ENCODE measurements at places on chromosomes 1 and 21.

GRCh38 chr1:161235957-161236775 is 1.8 kb downstream of the NR1I3 start:
- no peak for DNase-seq

GRCh38 chr1:157196245-157196543 is 58.0 kb upstream of the ETV3 start:
- no peak for DNase-seq

DNA sequence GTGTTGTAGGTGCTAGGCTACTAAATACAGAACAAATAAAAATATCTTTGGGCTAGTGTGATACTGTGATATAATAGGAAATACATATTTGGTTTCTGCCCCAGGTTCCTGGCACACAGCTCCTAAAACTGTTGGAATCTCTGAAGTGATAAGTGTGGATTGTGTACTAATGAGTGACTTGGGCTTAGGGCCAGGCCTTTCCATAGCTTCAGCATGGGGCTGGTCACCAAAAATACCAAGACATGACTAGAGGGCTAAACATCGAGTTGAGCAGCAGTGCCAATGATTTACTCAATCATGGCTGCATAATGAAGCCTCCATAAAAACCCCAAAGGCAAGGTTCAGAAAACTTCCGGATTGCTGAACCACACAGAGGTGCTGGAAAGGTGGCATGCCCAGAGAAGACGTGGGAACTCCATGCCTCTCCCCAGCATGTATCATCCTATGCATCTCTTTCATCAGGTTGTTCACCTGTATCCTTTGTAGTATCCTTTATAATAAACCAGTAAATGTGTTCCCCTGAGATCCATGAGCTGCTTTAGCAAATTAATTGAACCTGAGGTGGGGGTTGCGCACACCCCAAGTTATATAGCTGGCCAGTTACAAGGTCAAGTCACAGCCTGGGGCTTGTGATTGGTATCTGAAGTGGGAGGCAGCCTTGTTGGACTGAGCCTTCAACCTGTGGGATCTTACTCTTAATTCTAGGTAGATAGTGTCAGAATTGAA is 51.6 kb downstream of the ZMYM4 start:
- DNase-seq = no peak

DNA sequence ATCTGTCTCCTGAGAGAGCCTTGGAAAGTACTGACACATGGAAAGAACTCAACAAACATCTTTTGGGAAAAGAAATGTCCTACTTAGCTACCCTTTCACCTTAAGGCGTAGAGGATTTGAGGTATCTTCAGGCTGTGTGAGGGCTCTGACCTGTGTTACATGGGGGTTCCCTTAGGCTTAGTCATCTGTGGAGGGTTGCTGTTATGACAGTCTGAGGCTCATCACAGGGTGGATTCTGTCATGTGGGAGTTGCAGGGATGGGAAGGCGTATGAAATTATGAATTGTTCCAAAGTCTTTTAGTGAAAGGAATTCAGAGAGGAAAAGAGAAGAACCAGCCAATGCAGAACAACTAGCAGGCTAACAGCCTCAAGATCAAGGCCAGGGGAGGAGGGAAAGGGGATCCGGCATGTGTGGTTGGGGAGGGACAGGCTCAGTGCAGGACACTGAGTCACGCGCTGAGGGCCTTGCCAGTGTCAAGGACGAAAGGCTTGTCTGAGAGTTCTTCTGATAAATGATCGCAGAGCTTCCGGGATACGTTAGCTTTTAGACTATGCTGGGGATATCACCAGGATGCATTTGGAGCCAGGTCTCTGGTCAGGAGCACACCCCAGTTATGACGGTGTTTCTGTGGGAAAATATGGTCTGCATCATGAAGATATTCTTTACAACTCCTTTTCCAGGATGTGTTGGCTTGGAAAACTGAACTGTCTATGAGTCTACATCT is 24.6 kb upstream of the PLA2G2C start:
- no peak for DNase-seq

DNA sequence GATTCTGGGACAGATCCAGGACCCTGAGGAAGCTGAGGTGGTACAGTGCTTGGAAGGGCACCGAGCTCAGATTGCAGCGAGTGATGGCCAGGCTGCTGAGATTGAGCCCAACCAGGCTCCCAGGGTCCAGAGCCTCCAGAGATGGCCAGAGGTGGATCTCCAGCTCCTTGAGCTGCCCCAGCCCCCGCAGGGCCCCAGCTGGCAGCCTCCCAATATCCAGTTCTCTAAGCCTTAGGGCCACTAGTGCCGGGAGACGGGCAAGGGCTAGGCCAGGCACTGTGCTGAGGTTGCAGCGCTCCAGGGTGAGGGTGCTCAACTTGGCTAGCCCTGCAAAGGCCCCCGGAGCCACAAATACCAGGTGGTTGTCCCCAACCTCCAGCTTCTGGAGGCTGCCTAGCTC is 3.4 kb downstream of the LINGO4 start:
- no peak for DNase-seq

DNA sequence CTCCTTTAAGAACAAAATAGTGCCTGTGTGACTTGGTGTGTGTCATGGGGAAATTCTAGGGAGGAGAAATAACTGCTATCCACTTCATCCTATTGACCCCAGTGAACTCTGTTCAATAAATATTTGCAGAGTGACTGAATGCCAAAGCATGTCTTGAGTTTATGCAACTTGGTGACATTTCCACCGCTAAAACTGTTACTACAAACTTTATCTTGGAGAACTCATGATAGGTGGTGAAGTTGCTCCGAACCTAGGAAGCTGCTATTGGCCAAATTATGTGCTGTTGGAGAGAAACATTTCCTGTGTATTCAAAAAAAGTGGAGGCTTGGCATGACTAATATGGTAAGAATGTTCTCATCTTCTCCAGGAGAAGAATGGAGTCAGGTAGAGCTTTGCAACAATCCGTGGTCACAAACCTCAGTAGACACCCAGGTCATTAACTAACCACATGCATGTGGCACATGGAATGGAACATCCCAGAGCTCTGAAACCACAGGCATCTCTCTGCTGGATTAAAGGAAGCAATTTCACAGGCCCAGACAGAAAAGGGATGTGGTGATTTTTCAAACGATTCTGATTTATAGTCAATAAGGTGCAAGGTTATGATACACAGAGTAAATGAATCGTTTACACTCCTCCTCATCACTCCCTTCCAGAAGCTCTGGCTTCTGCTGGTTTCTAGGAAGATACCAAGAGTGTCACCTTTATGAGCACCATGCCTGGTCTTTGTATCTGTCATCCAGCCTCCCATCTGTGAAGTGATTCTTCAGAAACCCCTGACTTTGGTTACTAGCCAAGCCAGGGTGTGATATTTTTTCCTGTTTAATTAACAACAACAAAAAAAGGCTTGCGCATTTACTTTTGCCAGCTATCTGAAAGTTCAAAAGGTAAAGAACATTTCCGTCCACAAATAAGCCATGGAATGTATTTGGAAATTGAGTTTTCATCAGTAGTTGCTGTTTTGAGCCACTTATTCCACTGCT is 361.1 kb downstream of the TGFB2 start:
- no peak for DNase-seq

DNA sequence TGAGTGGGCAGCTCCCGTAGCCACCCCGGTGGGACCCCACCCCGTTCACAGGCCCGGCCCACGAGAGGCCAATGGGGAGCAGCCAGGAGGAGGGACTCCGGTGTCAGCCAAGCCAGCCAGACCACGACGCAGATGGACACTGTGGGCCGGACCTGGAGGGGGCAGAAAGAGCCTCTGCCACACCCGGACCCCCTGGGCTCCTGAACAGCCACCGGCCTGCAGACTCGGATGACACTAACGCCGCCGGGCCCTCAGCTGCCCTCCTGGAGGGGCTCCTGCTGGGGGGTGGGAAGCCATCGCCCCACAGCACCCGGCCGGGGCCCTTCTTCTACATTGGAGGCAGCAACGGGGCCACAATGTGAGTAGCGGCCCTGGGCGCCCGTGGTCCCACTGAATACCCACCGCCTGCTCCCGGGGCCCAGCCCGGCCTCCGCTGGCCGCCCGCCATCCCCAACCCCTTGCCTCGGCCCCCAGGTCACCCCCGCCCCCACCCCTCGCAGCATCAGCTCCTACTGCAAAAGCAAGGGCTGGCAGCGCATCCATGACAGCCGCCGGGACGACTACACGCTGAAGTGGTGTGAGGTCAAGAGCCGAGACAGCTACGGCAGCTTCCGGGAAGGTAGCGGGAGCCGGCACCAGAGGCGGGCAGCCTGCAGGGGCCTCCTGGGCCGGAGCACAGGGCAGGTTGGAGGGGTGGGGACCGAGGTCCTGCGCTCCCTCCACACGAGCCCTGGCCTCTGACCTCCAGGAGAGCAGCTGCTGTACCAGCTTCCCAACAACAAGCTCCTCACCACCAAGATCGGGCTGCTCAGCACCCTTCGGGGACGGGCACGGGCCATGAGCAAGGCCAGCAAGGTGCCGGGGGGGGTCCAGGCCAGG is 6.5 kb downstream of the TTLL10 start:
- DNase-seq = no peak

DNA sequence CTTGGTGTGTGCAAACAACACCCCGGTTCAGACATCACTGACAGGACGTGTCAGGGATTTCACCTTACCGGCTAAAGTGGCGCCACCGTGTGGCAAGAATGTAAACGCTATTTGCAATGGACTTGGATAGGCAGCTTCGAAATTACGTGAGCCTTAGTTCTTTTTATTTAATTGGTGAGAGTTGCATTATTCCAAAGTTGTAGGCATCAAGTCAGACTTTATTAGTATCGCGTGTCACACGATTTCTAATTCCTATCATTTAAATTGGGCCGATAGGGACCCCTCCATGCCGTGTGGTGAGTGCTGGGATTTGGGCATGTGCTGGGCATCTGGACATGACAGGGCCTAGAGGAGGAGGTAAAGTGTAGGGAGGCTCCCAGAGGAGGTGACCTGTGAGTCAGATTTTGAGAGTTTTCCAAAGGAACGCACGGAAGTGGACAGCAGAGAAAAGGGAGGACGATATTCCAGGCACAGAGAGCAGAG is 14.5 kb upstream of the CPT2 start:
- DNase-seq = peak; percentile 97

DNA sequence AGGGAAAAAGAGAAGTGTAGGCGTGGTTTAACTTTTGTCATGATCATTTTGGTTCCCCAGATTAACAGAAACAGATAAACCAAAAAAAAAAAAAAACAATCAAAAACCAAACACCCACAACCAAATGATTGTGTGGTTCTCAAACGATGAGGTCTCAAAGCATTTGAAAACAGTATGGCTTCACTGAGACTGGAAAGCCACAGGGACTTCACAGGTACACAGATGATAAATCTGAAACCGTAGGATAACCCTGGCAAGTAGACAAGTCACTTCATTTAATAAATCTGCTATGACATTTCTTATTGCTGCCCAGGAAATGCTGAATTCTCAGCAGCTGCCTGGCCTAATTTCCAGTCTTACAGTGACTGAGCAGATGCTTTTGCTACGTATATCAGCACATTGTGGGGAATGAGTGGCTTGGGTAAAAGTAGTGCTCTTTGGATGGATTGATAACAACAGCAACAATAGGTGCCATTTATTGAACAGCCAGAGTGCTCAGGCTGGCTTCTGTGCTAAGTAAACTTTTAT is 6.1 kb downstream of the ST6GALNAC3 start:
- no peak for DNase-seq

GRCh38 chr1:94919241-94920030 is 7.5 kb downstream of the CNN3 start:
- no peak for DNase-seq

- DNase-seq = no peak
Measured at GRCh38 chr1:94599095-94599813, 57.7 kb upstream of the F3 start.

- no peak for DNase-seq
Measured at GRCh38 chr1:145892486-145893087, 6.9 kb upstream of the ANKRD35 start.

GRCh38 chr1:206951318-206952100 is 5.2 kb upstream of the PIGR start:
- DNase-seq = no peak

DNA sequence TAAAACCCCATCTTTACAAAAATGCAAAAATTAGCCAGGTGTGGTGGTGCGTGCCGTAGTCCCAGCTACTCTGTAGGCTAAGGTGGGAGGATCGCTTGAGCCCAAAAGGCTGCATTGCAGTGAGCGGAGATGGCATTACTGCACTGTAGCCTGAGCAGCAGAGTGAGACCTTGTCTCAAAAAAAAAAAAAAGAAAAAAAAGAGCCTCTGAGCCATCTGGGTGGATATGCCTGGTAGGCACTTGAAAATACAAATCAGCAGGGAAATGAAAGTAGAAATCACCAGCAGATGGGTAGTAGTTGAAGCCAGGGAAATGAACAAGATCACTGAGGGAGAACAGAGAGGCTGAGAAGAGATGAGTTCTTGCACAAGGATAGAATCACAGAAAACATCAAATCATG is 131.0 kb upstream of the HMCN1 start:
- no peak for DNase-seq

- no peak for DNase-seq
Measured at GRCh38 chr1:156727926-156728598, at the start of gene METTL25B. TSS of gene METTL25B (plus strand) at chr1:156728469. CDS start at chr1:156729105, 636 bp downstream.

DNA sequence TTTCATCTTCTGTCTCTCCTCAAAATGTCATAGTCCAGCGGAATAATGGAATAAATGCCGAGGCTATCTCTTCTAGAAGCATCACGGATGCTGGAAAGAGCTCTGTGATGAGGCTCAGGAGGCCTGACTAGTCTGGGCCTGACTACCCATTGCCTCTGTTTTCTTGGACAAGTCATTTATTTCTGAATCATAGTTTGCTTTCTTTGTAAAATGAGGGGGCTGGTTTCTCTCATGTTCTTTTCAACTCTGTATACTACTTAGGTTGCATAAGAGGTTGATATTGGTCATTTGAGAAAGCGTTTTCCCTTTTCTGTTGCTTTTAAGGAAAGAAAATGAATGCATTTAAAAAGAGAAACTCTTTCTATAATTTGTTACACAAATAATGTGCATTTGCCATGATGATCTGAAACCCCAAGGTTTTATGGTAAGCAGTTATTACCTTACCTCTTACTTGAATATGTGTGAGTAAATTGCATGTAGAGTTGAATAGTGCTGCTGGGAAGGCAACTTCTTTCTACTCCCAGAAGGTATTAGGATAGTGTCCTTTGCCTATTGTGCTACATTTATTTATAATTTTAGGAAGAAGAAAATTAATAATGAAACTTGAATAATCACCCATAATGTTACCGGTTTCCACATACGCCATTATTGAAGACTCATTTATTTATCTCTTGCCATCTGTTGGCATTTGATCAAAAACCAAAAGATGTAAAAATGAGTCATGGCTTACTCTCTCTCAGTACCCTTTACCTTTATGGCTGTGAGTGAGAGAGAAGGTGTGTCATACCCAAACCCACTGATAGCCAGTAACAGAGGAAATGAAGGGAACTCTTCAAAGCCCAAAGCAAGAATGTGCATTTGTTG is 179.1 kb downstream of the FASLG start:
- no peak for DNase-seq

GRCh38 chr1:35452106-35452774 is 105.0 kb downstream of the KIAA0319L start:
- no peak for DNase-seq

DNA sequence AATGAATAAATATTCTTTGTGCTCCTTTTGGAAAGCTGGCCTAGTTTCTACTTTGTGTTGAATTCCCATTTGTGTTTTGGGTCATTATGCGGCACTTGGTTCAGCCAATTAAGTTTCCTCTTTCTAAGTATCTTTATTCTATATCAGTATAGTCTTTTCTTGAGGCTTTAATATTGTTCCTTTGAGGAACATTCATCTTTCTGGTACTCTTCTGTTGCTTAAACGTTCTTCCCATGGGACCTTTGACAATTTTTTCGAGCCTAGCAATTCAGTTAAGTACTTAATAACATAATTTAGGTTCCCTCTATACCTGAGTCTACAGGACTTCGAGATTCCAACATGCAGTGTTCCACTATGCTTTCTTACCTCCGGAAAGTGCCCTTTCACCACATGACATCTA is 24.9 kb downstream of the ZBTB40 start:
- no peak for DNase-seq

GRCh38 chr1:218426343-218426657 is 81.2 kb downstream of the TGFB2 start:
- DNase-seq = no peak

Measured in omental fat pad (tissue), 4 donors.